ENCODE measurements at places on chromosomes 5 and 9.

- no peak for DNase-seq
Observed at GRCh38 chr5:90983148-90983547, 400.0 kb downstream of the ARRDC3 start.

- no peak for DNase-seq
Observed at GRCh38 chr9:89781838-89782540, 177.2 kb downstream of the GADD45G start.

DNA sequence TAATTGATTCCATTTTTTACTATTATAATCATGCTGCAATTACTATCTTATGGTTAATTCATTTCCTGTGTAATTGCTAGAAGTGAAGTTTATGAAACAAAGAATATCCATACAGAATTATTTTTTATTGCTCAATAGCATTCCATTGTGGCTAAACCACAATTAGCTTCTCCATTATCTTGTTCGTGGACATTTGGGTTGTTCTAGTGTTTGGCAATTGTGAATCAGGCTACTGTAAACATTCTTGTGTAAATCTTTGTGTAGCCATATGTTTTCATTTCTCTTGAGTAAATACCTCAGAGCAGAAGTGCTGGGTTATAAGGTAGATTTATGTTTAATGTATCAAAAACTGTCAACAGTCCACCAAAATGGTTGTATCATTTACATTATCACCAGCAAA lies 341.1 kb downstream of the MAT2B start:
- DNase-seq: no peak

- DNase-seq: no peak
Observed at GRCh38 chr9:111041902-111042301, 3.6 kb upstream of the LPAR1 start.

DNA sequence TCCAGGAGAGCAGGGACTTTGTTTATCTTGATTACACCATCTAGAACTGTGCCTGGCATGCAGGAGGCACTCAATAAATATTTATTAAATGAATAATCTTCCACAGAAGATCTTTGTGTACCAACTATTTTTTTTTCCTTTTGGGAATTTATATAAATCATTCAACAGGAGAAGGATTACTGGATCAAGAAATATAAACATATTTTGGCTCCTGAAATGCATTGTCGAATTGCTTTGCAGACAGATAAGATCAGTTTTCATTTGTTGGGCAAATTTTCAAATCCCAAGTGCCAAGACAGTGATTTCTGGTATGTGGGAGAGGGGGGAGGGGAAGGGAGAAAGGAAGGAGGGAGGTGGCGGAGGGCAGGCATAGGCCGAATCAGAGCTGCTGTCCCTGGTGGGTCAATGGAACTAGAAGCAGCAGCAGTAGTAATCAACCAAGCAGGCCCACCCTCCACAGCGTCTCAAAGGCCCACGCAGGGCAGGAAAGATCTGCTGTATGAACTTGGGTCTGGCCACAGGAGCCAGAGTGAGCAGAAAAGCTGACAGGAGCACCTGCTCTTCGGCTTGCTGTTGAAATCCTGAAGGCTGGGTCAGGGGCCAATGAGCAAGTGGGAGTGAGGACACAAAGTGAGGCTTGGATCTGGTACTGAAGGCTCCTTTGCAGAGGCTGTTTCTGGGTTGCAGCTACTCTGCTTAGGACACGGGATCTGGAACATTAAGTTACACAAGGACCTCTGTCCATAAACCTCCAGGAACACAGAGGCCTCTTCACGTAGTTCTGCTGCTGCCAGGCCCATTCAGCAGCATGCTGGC lies 15.8 kb upstream of the TRAF1 start:
- DNase-seq: no peak

- no peak for DNase-seq
Observed at GRCh38 chr5:52999344-52999949, 10.3 kb downstream of the ITGA2 start.

DNA sequence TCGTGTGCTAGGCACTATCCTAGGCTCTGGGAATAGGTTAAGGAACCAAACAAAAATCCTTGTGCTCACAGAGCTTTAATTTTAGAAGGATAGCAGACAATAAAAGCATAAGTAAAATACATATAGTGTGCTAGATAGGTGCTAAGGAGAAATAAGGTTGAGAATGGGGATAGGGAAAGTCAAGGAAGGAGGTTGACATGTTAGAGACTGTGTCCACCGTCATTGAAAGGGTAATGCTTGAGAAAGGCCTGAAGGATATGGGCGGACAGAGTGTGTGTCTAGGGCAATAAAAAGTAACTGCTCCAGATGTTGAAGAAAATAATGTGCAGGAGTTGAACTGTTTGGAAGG lies 482 bp upstream of the TDRD7 start:
- no peak for DNase-seq

- DNase-seq: no peak
Observed at GRCh38 chr9:127722055-127722745, 6.3 kb downstream of the TTC16 start.

GRCh38 chr9:92607773-92608172 lies 62.2 kb downstream of the IPPK start:
- no peak for DNase-seq

DNA sequence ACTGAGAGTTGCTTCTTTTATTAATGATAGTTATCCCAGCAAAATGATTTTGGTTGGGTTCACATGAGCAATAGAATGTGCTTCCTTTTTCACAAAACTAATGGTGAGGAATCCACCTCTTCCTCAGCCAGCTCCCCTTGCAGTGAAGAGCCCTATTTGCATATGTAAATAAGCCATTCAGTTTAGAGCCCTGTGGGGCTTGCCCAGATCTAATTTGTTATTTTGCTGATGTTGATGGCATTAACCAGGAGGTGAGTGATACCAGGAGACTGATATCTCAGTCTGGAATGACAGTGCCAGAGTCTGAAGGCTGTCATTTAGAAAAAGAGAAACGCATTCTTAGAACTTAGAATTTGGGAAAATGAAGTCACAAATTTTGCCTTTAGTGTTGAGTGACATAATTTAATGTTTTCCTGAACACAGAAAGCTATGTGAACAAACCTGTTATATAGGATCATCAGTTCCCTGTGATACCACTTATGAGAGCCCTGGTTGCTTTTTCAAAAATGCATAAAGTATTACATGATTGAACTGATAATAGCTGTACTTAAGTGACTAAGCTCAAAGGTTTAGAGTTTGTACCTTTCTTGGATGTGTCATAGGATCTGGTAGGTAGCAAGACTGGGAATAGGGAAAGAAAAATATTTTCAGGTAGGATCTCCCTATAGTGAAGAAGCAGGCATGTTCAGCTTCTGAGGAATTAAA lies 271.6 kb downstream of the MAST4 start:
- DNase-seq: no peak

DNA sequence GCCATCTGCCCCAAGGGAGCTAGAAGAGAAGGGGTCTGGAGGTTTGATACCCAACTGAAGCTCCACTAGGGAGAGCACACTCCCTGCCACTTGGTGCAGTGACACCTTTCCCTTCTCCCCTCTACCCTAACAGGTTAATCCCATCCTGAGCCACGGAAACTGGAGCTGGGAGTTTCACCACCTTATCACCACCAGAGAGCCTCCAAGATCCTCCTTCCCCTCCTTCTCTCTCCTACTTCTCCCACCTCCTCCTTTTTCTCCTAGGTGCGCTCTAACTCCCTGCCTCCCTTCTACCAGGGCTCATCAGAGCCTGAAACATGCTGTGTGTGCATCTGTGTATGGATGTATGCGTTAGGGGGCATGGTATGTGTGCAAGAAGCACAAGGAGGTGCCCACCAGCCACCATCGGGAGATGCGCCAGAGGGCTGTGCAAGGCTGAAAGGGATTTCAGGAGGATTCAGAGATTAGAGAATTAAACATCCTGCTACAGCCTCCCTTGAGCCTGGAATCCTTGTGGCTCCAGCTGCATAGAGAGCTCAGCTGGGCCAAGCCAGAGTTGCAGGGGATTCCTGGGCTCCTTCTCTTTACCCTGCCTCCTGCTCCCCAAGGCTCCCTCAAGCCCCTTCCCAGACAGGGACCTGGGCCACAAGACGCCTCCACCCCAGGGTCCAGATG lies 89.8 kb downstream of the PCDH1 start:
- no peak for DNase-seq
